ENCODE measurements at places on chromosomes 1 and 21.

DNA sequence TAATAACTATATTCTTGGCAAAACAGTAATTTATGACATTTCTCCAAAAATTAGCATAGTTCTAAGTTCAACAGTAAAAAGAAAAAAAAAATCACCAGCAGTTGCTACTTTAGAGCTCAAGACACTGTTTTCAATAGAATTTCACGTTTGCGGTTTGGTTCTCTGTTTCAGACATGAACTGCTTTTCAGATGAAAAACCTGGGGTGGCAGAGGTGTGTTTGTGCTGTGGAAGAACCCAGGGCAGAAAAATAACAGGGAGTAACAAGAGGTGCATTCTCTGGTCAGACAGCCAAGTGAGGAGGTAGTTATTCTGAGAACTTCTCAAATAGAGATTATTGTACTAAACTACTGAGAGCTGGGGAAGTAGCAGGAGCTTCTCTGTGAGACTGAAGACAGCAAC, 9.0 kb downstream of the NRAS start:
- DNase-seq = no peak

DNA sequence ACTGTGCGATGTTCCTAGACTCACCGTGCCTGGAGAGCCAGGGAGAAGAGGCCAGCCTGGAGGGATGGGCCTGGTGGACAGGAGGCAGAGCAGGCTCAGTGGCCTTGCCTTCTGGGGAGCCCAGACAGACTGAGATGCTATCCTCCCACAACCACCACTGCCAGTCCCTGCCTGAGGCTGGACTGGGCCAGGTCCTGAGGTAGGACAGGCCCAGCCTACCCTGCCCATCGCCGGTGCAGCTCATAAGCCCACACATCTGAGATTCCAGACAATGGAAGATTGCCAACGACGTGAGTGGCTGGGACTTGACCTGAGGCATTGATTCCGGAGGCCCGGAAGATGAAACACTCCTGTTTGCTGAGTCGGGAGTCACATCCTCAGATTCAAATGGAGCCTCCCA, 5.8 kb downstream of the CLEC20A start:
- DNase-seq = no peak

- no peak for DNase-seq
Observed at GRCh38 chr1:172390683-172391551, 29.6 kb upstream of the C1orf105 start.

- no peak for DNase-seq
Observed at GRCh38 chr1:151720125-151720524, 1.2 kb upstream of the RIIAD1 start.

GRCh38 chr1:183983371-183984105, 54.0 kb downstream of the COLGALT2 start:
- no peak for DNase-seq

DNA sequence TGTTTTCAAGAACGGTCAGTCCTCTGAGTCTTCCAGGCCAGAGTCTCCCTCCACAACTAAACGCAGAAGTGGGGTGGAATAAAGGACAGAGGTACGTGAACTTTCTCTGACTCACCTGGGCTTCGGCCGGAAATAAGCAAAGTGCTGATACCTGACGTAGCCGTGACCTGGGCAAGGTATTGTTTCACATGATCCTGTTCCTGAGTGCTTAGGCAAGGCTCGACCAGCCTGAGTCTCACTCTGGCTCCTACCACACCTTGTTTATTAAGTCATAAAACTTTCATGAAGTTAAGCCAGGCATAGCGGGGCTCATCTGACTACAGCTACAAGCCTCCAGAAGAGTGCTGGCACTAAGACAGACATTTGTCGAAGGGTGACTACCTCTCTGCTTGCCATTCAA, 327.5 kb downstream of the SETD4 start:
- no peak for DNase-seq

GRCh38 chr21:44012474-44013379, 618 bp downstream of the TRAPPC10 start:
- peak; percentile 56 for DNase-seq

DNA sequence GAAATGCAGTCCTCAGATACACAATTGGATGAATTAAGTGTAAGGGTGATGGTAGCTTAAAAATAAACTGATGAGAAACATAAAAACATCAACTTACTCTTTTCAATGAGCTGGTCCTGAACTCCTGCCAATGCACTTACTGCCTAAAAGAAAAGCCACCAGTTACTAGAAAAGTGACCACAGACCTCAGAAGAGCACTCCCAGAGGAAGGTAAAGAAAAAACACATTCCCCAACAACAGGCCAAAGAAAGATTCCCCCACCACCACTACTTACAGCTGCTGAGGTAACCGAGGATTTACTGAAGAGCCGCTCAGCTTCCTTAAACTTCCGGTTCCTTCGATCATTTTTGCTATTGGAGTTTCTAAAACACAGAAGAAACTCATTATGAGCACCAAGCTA, 5.4 kb downstream of the MEAF6 start:
- no peak for DNase-seq

- no peak for DNase-seq
Observed at GRCh38 chr1:94578856-94579255, 37.3 kb upstream of the F3 start.

- DNase-seq = no peak
Observed at GRCh38 chr1:23369335-23370013, at the start of gene ZNF436. ZNF436 (minus strand) TSS chr1:23369836; CDS start chr1:23368005, 1,831 bp downstream.

DNA sequence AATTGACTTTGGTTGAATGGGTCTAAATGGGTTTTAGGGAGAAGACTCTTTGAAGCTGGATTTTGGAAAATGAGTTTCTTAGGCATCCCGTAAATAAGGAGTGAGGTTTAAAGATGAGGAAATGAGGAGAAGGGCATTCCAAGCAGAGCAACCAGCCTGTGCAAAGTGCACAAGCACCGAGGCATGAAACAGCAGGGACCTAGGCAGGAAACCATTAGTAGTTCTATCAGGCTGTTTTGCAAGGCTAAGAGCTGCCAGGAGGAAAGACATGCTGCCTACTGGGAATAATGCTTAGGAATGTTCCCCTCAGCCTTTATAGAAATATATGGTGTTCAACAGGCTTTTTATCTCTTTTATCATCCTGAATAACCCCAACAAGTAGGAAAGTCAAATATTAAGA, 153.1 kb upstream of the FGGY start:
- no peak for DNase-seq

DNA sequence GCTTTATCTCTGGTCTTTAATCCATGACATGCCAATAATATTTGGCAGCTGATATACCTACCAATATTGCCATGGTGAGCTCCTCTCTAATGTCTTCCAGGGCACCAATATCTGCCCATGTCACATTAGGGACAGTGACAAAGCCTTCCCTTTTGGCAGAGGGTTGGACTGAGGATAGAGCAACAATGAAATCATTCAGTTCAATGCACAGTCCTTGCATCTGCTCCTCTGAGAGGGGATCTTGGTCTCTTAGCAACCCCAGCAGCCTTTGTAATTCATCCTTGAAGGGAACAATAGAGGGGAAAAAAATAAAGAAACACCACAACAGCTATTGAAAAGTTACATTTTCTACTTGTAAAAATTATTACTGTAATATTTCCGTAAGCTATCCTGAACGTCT, 42.3 kb downstream of the NVL start:
- no peak for DNase-seq

GRCh38 chr1:245406426-245406825, 251.6 kb downstream of the KIF26B start:
- DNase-seq = no peak

DNA sequence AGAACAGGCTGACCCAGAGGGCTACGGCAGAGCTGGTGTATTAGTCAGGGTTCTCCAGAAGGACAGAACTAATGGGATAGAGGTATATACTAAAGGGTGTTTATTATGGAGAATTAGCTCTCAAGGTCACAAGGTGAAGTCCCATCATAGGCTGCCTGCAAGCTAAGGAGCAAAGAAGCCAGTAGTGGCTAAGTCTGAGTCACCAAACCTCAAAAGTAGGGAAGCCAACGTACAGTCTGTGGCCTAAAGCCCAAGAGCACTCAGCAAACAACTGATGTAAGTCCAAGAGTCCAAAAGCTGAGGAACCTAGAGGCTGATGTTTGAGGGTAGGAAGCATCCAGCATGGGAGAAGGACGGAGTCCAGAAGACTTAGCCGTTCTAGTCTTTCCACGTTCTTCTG, 179.2 kb downstream of the BACH1 start:
- no peak for DNase-seq

DNA sequence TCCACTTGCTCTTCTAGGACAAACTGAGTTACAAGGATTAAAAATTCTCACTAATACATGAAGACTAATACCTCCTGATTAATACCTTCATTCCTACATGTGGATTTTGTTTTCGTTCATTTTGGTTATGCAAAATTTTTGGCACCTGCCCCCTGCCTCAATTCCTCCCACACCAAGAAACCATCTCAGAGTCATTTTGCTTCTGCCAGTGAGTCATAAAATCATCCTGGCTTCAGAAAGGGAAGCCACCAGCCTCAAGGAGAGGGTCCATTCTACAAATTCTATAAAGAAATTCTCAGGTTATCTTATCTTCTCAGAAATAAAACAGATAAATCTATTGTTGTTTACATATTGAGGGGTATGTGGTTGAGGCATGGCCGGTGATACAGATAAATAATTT, 103.2 kb upstream of the COA6 start:
- DNase-seq = no peak

- no peak for DNase-seq
Observed at GRCh38 chr1:42164551-42165420, at the start of gene GUCA2A. GUCA2A (minus strand) TSS chr1:42164745; CDS start chr1:42164712, 33 bp downstream.

- DNase-seq = no peak
Observed at GRCh38 chr1:221778535-221779142, 36.8 kb upstream of the DUSP10 start.

DNA sequence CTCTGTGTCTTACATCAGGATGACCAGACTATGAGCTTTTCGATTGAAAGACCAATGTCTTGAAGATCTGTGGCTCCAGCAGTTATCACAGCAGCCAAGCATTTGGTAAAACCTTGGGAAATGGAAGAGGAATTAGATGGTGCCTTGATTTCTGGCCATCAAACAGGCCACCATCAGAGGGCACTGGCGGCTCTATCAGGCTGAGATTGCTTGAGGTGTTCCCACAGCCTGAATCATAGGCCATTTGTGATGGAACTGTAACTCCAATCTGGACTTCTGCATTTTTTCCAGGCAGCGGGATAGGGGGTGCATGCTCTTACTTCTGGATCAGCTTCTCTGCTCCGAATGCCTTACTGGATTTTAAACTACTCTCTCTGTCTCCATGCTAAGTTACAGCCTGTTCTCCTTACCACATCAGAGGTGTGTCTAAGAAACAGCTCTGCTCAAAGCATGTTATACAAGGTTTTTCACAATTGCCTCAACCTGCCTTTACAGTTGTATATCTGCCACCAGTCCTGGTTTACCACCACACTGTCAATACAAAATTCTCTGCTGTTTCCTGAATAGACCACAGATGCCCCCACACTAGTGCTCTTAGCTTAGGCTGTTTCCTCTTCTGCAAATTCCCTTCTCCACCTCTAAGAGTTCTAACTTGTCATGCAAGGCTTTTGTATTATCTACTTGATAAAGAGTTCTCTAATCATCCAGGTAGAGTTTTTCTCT, 180.9 kb downstream of the PTGER3 start:
- DNase-seq = no peak

DNA sequence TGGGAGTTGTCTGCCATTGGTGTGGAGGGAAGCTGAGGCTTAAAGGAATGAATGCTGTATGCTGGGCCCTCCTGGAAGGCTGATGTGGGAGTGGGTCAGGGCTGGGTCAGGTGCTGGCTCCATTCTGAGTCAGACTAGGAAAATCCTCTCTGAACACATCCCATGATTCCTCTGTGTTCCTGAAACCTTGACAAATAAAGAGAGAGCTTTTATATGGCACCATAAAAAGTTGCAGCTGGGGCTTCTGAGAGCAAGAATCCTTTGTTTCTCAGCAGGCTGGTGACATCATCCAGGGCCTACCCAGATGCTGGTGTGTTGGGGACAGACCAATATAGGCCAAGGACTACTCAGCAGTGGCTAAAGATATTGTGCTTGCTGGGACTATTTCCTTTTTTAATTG, 27.8 kb upstream of the NFASC start:
- no peak for DNase-seq
